Ammon's horn (tissue), 1 donor: ENCODE measurements at places on chromosomes 5 and 9.
A peak's percentile ranks its signal among the peaks of the same experiment; 100 is the strongest.

DNA sequence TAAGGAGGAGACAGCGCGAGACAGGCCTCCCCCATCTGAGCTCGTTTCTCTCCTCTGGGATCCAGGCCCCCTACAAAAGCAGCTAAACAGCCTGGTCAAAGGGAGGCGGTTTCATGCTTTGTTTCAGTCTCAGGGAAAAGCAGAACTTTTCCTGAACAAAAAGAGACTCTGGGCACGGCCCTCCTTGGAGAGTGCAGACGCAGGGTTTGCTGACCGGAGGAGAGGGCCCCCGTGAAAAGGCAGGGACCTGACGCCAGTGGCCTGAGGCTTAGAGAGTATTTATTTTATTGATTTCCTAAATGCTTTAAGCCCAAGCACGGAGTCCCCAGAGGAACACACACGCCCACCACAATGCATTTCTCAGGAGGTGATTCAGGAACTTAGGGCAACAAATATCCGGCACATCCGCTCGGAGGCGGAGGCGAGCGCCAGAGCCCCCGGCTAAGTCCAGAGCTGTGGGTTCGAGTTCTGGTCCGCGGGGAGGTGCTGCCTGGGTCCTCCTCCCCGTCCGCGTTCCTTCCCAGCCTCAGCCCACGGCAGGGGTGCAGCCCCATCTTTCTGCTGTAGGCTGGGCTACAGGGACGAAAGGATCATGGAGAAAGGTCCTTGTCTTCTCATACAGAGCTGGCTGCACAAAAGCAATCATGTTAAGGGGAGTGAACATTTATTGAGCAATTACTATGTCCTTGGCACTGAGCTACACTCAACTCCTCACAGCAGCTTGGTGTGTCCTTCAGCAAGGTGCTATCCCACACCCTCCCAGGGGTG lies 40.0 kb downstream of the PTGES start:
- DNase-seq: peak; percentile 29

DNA sequence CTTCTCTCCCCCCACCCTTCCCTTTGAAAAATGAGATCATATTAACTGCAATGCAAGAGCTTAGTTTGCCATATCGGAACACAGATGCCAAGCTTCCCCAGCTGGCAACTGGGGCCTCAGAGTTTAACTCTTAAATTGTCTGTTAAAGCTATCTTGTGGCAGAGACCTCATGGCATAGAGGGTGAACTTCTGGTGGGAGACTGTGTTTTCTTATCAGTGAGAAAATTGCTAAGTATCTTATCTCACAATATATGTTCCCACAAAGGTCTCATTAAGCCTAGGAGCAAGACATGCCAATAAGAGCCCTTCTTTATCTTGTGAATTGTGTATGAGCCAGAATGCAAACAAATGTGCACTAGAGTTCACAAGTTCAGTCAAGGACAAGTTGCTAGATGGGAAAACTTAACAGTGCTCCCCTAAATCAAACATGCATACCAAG lies 12.3 kb downstream of the NFIB start:
- DNase-seq: no peak

GRCh38 chr5:95712347-95712958 lies 18.7 kb upstream of the RHOBTB3 start:
- DNase-seq: no peak

DNA sequence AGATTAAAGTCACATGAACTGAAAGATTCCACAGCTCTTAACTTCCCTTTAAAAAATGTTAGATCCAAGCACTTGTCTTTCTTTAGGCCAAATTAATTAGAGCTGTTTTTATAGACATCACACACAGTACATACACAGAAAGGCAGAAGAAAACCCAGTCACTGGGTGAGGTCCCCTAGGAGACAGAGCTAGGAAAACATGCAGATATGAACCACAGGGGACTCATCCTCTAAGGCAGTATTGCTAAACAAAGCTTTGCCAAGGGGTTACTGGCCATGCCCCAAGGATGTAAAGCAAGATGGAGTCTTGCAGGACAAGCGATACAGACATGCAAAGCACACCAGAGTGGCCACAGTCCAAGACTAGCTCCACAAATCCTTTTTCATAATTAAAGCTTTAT lies 227.0 kb downstream of the SEMA6A start:
- no peak for DNase-seq

- DNase-seq: no peak
These were observed 509.8 kb downstream of the CCDC171 start for GRCh38 chr9:16062542-16063240.

- no peak for DNase-seq
These were observed 68.8 kb upstream of the ICE1 start for GRCh38 chr5:5353681-5354080.

DNA sequence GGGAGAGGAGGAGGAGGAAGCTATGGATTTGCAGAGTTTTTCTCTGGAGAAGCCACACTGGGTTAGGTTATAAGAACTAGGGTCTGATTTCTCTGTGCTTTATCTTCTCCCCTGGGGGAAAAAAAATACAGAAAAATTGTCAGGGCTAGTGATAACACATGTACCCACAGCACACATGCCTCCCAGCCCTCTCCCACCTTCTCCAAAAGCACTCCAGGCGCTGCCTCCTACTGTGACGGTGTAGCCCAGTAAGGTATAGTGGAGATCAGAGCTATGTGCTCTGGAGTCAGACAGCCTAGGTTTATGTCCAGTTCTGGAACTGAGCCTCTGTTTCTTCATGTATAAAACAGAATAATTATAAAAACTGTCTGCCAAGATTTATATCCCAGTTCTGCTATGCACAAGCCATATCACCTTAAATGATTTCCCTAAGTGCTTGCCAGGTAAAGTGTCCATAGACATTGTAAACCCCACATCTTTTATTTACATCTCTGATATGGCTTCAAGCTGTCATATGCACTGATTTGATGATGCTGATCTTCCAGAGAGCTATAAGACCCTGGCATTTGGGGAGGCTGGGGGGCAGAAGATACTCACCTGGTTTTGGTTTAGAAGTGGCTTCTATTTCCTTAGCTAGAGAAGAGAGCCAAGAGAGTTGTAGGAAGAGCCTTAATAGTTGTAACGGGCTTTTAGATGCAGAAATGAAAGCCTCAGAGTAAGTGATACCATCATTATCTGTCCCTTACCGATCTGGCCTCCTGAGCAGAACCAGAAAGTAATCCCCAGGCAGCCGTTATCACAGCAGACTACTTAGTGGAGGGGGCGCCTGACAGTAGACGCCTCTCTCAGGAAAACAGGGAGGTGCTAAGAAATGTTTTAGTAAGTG lies 7.6 kb downstream of the SLC1A3 start:
- DNase-seq: no peak

DNA sequence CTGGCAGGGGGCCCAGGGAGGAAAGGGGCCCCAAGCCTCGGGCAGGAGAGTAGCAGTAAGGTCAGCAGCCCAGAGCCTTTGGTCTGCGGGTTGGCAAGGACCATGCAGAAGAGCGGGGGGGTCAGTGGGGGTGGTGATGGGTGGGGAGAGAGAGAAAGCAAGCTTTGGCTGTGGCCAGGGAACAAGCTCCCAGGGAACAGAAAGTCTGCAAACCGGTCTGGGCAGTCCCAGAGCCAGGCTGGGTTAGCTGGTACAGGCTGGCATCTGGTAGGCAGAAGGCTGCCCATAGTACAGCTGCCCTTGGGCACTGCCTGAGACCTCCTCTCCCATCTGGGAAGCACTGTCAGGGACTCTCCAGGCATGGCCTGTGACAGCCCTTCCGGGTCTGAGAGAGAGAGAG lies 10.5 kb upstream of the EPB41L4B start:
- DNase-seq: peak; percentile 44

- no peak for DNase-seq
These were observed 385.6 kb downstream of the MLLT3 start for GRCh38 chr9:20236676-20237075.

DNA sequence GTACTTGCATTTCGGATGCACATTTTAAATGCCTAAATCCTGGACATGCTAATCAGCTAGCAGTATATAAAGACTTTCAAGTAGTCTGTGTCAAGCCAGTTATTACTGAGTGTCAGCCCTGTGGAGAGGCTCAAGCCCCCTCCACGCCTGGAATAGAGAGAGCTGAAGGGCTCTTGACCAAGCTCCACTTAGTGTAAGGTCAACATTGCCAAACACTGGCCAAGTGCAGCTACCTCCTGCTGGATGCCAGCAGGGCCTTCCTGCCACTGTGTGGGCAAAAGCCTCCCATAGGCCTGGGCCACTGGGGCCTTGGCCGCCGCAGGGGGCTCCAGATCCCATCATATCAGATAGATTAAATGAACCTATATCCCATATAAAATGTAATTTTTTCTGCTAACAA lies 239.4 kb upstream of the PANK3 start:
- no peak for DNase-seq

- DNase-seq: no peak
These were observed 1.1 kb downstream of the POMT1 start for GRCh38 chr9:131503626-131504465.

GRCh38 chr9:119611565-119611964 lies 242.3 kb upstream of the BRINP1 start:
- DNase-seq: no peak

GRCh38 chr9:82206946-82207345 lies 218.4 kb downstream of the SPATA31D1 start:
- DNase-seq: no peak

GRCh38 chr5:75654693-75655295 lies 43.5 kb downstream of the ANKDD1B start:
- no peak for DNase-seq

- no peak for DNase-seq
These were observed 5.7 kb downstream of the PHF2 start for GRCh38 chr9:93582115-93582514.

- DNase-seq: no peak
These were observed 139.2 kb downstream of the CDK5RAP2 start for GRCh38 chr9:120440791-120441190.

DNA sequence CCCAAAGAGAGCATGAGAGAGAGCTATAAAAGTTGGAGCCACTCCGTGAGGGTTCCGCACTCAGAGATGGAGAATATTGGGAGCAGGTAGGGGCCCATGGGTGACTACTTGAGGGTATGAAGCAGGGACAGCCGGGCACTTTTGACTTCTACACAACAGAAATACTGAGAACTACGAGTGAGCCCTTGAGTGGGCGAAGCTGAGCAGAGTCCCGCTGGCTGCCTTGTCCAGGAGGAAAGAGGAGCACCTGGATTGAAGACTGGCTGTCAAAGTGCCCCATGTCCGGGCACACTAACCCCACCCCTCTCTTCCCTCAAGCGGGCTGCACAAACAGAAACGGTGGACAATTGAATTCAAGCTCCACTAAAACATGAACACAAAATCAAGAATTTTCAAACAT lies 33.6 kb downstream of the FYB1 start:
- no peak for DNase-seq

DNA sequence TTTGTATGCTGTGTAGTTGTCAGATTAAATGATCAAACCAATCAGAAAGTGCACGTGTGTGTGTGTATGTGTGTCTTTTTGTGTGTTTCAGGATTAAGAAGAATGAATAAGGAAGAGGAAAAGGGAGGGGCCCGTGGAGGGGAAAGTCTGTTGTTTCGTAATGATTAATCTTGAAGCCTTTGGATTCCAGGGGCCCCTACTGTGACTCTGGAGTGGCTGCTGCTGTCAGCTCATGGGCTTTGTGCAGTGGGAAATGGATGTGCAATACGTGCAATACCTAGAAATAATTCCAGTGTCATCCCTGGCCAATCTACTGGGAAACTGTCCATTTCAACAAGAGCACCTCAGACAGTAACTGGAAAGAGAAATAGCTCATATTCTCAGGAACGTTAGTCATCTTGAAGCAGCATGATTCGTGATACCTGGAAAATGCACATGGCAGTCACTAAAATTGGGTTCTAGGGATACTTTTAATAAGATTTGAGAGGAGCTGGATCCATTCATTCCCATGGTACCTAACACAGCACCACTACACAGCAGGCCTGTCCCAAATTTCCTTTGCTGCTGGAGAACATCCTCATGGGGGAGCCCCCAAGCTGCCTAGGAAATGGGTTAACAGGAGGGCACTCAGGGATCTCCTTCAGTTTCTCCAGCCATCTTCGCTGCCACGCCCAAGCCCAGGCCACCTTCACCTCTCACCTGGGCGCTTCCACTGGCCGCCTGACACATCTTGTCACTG lies 186.3 kb downstream of the NR3C1 start:
- DNase-seq: no peak

GRCh38 chr5:178291969-178292825 lies 59.6 kb upstream of the PHYKPL start:
- DNase-seq: no peak

GRCh38 chr5:97929383-97929782 lies 746.3 kb upstream of the RIOK2 start:
- no peak for DNase-seq

- peak; percentile 22 for DNase-seq
These were observed 22.3 kb upstream of the UBAC1 start for GRCh38 chr9:135983208-135984071.

GRCh38 chr5:125100951-125101350 lies 354.5 kb upstream of the ZNF608 start:
- DNase-seq: no peak

DNA sequence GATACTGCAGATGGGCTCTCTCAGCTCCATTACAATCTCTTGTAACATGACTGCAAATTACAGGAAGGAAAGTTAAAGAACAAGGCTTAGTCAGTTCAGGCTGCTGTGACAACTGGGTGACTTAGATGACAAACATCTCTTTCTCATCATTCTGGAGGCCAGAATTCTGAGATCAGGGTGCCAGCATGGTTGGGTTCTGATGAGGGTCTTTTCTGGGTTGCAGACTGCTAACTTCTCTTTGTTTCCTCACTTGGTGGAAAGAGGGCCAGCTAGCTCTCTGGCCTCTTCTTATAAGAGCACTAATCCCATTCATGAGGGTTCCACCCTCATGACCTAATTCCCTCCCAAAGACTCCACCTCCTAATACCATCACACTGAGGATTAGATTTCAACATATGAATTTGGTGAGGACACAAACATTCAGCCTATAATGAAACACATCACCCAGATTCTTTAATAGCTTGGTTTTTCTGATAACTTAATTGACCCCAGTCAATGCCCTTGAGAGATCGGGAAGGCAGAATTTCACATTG lies 73.6 kb upstream of the MAMDC2 start:
- no peak for DNase-seq

- DNase-seq: no peak
These were observed 573 bp upstream of the SPATA24 start for GRCh38 chr5:139404484-139404840.

DNA sequence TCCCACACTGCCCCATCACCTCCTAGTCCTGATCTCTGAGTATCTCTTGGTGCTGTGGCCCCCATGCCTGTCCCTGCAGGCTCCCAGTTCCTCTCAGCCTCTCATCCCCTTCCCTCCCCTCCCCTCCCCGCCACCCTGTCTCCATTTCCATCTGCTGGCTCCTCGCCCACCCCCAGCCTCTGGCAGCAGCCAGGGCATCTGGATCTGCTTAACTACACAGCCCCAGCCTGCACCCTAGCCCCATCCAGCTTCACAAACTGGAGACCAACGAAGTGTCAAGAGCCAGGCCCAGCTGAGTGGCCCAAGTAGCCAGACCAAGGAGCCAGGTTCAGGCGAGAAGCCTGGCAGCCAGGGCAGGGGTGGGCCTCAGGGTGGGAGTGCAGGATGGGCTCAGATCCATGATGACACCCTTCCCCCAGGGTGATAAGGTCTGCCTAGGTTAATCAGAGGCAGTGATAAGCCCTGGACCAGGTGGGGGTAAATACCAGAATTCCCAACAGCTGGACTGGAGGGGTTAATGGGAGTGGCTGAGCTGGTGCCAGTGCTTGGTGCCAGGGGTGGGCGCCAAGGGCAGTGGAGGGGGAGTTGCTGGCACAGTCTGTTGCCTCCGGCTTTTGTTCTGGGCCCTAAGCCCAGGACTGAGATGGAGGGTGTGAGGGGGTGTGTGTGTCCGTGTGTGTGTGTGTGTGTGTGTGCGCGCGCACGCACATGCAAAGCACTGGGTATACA lies 2.5 kb downstream of the IL11RA start:
- DNase-seq: peak; percentile 89
